ENCODE measurements at places on chromosomes 13 and 19.

DNA sequence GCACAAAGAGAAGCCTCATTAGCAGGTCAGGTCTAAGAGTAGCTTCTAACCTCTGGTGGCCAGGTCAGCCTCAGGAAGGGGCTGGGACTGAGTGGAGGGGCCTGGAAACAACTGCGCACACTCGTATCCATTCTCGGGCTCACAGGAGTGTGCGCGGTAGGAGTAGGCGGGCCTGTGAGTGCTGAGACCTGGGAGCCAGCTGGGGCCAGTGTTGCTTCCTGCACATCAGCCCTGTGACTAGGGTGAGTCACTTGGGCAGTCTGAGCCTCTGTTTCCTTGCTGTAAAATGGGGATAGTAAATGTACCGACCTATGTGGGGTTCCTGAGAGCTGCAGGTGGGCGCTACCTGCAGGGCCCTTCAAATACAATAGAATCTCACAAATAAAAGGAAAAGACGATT lies 26.9 kb downstream of the SIN3B start:
- no peak for DNase-seq

DNA sequence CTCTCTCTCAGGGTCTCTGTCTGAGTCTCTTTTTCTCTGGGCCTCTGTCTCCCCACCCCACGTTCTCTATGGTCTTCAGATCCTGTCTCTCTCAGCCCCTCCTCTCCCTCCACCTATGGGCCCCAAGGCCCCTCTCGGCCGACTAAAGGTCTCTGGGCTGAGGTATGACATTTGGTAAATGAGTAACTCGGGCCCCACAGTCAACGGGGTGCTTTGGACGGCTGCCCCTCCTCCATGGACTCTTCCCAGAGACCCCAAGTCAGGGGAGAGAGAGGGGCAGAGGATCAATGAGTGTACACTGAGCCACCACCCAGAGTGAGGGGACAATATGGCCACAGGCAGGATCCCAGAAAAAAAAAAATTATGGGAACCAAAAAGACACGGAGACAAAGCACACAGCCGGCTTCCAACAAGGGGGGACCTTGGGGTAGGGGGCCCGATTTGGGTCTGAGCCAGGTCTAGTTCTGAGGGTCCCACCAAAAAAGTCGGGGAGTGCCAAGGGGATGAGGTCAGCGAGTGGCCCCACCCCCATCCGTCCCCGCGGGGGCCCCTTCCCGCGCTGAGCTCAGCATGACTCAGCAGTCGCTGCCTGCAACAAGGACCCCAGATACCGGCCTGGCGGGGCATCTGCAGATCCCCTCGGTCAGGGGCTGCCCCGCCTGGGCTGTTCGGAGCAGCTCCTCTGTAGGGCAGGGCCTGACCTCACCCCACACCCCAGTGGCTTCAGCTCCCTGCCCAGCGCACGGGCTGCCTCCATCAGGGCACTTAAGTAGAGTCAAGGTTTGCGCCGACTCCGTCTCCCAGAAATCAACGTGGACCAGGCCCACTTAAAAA lies 1.5 kb upstream of the FTL start:
- peak; percentile 59 for DNase-seq

DNA sequence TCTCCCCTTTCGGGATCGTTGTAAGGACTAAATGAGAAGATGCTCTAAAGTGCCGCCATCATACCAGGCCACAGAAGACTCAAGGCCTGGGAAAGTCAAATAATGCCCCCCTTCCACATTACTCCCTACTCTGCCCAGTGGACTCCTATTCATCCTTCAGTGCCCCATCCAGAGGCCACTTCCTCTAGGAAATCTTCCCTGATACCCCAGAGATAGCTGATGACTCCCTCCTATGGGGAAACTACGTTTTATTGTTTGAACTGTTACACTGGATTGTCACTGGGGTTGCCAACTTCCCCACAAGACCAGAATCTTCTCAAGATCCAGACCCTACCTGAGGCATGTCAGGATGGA lies 14.2 kb downstream of the MEIS3 start:
- no peak for DNase-seq

GRCh38 chr13:42036711-42037110 lies 11.7 kb upstream of the DGKH start:
- DNase-seq, result no peak

DNA sequence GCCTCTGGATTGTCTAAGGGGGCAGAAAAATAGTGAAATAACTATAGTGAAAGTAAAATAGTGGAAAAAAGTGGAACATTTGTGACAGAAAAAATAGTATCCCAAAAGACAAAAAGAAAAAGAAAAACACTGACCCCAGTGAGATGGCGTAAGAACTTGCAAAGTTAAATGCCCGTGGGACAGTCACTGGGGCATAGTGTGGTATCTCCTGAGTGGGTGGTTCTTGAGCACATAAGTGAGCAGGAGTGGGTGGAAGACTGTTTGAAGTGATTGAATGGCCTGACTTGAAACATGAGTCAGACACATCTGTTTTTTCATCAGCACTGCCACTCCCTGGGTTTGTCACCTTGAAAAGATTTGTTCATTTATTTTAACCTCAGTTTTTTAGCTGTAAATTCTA lies 2.5 kb downstream of the ZNF430 start:
- peak; percentile 14 for DNase-seq

- DNase-seq, result no peak
Observed at GRCh38 chr13:29185926-29186325, 365.8 kb downstream of the MTUS2 start.

GRCh38 chr19:27779954-27780353 lies 1433.0 kb downstream of the UQCRFS1 start:
- no peak for DNase-seq

DNA sequence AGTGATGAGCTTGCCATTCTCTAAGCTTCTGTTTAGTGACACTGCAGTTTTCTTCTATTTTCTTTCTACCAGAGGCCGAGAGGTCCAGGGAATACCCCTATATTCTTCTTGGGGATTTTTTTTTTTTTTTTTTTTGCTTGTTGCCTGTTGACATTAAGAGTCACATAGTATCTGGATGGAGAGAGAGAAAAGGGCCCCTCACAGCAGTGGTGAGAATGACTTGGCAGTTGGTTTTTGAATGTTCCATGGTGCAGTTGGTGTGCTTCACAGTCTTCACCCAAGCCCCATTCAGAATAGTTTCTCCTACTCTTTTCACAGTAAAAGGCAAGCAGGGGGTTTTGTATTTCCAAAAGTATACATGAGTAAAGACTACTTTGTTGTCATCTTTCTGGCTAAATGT lies 577.9 kb downstream of the LMO7 start:
- no peak for DNase-seq

DNA sequence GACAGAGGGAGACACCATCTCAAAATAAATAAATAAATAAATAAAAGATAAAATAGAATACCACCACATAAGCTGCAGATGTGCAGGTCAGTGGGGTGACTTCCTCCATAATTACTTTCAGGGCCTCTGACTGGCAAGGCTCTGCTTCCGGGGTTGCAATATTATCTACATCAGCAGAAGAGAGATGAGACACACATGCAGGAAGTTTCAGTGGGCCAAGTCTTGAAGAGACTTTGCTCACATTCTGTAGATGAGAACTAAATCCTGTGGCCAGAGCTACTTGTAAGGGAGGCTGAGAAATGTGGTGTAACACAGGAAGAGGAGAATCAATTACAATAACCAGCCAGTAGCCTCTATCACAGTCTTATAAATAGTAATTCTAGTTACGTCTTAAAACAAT lies 89.9 kb upstream of the MAB21L1 start:
- no peak for DNase-seq

GRCh38 chr13:37587236-37587635 lies 11.3 kb downstream of the POSTN start:
- DNase-seq, result no peak

GRCh38 chr19:49718511-49718910 lies 27.6 kb downstream of the CPT1C start:
- no peak for DNase-seq

- DNase-seq, result no peak
Observed at GRCh38 chr13:36817996-36818803, 822 bp upstream of the RFXAP start.

DNA sequence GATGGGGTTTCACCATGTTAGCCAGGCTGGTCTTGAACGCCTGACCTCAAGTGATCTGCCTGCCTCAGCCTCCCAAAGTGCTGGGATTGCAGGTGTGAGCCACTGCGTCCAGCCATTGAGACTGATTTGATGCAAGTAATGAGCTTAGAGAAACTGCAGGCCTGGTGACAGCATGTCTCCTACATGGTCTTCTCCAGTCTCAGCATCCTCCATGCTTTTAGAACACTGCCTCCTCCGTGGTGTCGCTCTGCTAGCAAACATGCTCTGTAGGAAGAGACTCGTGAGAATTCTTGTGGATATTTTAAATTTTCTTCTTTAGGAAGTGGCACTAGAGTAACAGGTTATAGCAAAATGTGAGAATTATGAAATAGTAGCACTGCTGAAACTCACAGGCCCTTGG lies 37.1 kb downstream of the TPT1 start:
- no peak for DNase-seq

GRCh38 chr19:18176367-18177310 lies 3.0 kb downstream of the IFI30 start:
- no peak for DNase-seq

GRCh38 chr13:109281017-109281902 lies 505.1 kb downstream of the IRS2 start:
- no peak for DNase-seq

DNA sequence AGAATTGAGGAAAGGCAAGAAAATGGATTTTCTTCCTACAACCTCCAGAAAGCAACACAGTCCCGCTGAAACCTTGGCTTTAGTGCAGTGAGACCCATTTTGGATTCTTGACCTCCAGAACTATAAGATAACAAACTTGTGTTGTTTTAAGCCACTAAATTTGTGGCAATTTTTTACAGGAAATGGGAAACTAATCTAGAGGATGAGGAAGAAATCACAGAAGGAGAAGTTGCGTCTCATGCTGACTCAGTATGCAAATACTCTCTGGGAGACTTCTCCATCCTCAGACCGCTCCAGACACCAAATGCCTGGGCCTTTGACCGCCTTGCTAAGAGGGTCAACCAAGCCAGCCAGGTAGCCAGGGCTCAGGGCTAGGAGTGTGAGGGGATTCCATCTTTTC lies 13.1 kb upstream of the CEACAM16 start:
- peak; percentile 35 for DNase-seq

- DNase-seq, result no peak
Observed at GRCh38 chr13:37560526-37560925, 38.0 kb downstream of the POSTN start.

- DNase-seq, result no peak
Observed at GRCh38 chr13:45932676-45933075, 81.1 kb upstream of the SIAH3 start.

DNA sequence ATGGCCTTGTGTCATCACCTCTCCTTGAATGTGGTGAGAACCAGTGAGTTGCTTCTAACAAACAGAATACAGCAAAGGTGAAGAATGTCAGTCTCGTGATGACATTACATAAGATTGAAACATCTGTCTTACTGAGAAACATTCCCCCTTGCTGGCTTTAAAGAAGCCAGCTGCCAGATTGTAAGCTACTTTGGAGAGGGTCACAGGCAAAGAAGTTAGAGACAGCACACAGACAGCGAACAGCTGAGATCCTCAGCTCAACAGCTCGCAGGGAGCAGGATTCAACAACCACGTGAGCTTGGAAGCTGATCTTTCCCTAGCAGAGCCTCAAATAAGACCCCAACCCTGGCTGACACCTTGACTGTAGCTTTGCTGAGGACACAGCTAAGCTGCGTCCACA lies 367.9 kb downstream of the LIG4 start:
- no peak for DNase-seq

DNA sequence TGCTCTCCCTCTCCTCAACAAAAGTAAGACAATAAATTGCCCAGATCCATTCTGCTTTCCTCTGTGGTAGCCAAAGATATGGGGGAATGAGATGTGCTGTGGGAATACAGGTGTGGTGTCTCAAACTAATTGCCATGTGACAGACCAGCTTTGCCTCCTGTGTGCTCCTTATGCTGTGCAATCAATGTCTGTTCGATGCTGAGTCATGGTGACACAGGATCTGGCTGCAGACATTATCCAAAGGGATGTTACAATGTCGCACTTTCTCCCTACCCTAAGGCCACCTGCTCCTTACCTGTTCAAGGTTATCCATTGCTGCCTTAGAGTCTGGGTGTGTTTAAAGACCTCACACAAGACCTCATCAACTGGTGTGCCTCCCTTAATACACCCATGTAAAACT lies 32.5 kb downstream of the FGF14 start:
- no peak for DNase-seq

GRCh38 chr13:23288995-23289394 lies 108.2 kb downstream of the SGCG start:
- no peak for DNase-seq

GRCh38 chr19:11410682-11411081 lies 8.4 kb downstream of the RGL3 start:
- DNase-seq, result no peak

- DNase-seq, result peak; percentile 69
Observed at GRCh38 chr19:7658219-7658686, 10.6 kb upstream of the RETN start.

DNA sequence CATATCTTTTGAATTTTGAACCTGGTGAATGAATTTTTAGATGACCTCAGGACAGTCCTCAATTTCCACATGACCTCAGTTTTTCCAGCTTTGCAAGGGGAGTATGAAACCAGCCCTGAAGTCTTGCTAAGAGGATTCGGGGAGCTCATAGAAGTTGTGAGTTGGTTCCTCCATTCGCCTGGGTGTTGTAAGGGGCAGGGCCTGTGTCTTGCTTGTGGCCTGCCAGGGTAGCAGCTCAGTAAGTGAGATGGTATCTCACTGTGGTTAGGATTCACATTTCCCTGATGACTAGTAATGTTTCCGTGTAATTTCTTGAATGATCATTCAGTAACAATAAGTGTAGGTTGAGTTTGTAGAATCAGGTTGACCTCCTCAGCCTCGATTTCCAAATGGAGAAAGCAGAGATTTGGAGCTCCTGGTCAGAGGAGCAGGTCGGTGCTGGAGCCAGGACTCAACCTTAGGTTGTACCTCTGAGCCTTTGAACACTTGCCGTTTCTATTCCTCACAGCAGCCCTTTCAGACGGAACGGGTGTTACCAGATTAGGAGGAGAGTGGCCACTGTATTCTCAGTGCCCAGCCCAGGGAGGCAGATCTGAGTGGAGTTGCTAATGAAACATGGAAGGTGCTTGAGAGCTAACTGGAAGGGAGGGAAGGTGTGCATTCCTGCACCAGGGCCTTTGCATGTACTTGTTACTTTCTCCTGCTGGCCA lies 14.6 kb downstream of the NACC1 start:
- DNase-seq, result peak; percentile 62

GRCh38 chr13:40911341-40911740 lies 107.8 kb downstream of the ELF1 start:
- DNase-seq, result no peak
